ENCODE measurements at places on chromosomes 2 and 18.

GRCh38 chr18:12287684-12288402 lies 20.2 kb upstream of the TUBB6 start:
- DNase-seq: no peak

DNA sequence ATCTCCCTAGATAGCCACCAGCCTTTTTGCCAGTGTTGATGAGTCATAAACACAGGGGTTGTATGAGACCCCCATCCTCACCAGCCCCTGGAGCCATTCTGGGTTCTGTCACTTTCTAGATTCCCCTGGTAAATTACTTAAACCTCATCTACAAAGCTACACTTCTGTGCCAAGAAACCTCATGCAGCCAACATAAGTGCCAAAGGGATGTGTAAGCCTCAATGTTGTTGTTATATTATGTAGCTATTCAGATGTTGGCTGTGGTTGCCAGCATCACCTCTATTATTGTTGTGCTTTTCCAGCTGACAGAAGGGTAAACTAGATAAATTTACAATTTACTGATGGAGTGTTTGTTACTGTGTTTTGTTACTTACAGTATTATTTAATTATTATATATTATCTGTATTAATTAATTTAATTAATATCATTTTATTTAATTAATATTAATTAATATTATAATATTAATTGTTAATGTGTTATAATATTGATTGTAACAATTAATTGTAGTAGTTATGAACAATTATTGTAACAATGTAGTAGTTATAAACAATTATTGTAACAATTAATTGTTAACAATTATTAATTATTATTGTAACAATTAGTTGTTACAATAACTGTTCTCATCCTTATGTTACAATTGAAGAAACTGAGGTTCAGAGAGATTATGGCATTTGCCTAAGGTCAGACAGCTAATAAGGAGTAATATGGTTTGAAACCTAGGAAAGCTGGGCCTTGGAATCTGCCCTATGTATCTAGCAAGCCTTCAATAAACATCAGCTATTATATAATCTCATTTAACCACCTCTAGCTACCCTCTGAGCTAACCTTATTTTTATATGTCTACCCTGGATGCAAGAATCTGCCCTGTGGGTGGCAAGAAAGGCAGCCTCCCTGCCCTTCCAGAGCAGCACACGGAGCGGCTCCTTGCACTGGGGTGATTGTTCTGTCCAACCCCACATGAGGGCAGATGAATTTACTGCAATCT lies 36.1 kb downstream of the PSTPIP2 start:
- no peak for DNase-seq

- no peak for DNase-seq
Observed at GRCh38 chr18:59874166-59874565, 25.6 kb upstream of the PMAIP1 start.

- peak; percentile 80 for DNase-seq
Observed at GRCh38 chr2:46062637-46063412, 234.4 kb upstream of the EPAS1 start.

DNA sequence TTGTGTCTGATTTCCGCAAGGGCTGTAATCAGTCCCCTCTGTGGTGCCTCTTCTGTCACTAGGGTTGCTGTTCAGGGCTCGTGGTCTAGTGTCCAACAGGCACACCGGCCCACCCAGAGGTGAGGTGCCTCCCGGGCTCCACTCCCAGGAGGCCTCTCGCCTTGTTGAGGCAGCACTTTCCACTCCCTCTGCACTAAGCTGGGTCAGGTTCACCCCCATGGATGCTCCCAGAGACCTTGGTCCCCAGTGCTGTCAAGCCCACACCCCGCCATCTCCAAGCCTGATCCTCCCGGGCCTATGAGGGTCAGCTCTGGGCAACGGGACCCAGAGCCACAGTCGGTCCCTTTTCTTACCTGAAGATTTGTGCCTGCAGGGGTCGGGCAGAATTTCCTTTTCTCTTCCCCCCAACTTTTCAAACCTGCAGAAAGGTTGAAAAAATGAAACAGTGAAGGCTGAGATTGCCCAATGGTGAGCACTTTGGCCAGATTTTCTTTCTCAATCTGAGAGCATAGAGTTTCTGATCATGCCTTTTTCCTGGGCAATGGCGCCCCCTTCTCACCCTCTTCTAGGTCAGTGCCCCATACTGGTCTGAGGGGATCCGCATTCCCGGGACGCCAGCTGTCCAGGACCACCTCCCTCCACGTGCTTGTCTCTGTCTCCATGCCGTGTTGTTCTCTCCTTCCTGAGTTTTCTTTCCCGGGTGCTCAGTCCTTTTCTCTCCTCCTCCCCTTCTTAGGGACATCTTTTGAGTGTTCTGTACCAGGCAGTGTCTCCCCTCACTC lies 148.0 kb downstream of the ASB1 start:
- DNase-seq: no peak

- DNase-seq: no peak
Observed at GRCh38 chr2:6824962-6825361, 40.7 kb downstream of the CMPK2 start.

DNA sequence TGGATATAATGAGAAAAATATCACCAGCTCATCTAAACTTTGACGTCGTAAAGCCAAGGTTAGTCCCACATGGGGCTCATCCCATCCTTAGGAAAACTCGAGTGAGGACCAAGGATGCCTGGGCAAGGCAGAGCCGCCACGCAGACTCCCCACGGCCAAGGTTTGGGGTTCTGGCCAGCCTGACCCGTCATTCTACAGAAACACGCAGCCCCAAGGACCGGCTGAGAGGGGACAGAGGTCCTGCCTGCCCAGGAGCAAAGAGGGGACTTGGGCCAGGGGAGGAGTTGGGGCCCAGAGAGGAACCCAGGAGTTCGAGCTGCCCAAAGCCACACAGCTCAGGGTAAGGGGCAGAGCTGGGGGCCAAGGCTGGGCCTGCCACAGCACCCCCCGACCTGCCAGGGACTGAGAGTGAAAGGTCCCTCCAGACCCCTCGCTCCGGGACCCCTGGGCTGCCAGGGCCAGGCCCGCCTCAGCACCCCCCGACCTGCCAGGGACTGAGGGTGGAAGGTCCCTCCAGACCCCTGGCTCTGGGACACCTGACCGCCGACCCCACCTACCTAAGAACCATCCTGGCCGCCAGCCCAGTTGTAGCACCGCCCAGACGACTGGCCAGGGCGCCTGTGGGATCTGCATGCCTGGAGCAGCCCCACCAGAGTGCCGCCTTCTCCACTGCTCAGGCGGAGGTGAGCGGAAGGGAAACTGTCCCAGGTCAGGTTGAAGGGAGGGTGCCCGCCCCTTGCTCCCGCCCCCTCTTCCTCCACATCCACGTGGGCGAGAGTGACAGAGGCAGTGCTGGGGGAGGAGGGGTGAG lies at the start of gene PDCD1:
Gene PDCD1, minus strand, starts transcription at position 689 of the 811 bp plus-strand sequence. Its CDS starts 56 bp downstream, at position 633.
- DNase-seq: no peak

DNA sequence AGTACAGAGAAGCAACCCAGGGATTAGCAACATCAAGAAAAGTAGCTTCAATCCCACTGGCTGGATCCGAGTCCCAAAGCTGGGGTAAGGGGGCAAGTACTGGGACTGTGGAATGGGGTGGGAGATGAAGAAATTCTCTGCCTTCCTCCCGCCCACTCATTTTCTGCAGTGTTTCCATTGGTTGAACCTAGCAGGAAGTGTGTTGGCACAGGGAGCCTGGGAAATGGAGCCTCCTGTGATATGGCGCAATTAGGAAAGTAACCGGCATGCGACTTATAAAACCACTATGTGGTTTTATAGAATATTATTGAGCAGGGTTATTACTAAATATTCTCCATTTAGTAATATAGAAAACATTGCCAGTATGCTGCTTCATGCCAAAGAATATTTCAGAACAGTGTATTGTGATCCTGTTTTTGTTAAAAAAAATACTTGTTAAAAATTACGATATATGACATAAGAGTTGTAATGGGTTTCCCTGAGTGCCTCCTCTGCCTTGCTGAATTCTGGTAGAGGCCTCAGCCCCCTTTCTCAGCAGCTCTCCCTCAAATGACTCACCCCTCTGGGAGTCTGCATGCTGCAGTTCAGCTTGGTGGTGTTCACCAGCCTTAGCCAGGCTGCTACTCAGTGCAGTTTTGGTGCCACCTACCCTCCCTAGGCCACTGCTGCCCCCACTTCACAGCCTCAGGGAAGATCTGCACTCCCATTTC lies 60.5 kb downstream of the HK2 start:
- DNase-seq: no peak

GRCh38 chr2:118627156-118627555 lies 220.3 kb downstream of the EN1 start:
- DNase-seq: no peak

GRCh38 chr2:159156834-159157233 lies 129.7 kb downstream of the WDSUB1 start:
- DNase-seq: no peak

DNA sequence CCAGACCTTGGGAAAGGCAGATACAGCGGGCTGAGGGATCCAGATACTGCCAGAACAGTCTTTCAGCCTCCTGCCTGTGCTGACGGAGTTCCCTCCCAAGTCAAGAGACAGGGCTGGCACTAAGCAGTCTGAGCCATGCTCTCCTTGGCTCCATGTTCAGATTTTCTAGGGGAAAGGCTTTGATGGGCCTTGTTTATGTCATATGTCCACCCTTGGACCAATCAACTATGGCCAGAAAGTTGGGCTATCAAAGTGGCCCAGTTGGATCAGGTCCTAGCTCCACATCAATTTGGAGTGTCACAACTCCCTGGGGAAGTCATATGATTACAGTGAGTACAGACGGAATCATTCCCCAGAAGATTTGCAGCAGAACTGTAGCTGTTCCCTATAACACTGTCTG lies 152.0 kb downstream of the GREB1L start:
- no peak for DNase-seq

Data from pons (tissue), 1 donor.